CD4-positive, alpha-beta T cell treated with Interleukin-2 at 100 ng/mL for 4 hours (primary cell): ENCODE measurements at places on chromosomes 5 and 9.

- DNase-seq = no peak
Measured at GRCh38 chr9:37370968-37371563, 51.4 kb upstream of the GRHPR start.

DNA sequence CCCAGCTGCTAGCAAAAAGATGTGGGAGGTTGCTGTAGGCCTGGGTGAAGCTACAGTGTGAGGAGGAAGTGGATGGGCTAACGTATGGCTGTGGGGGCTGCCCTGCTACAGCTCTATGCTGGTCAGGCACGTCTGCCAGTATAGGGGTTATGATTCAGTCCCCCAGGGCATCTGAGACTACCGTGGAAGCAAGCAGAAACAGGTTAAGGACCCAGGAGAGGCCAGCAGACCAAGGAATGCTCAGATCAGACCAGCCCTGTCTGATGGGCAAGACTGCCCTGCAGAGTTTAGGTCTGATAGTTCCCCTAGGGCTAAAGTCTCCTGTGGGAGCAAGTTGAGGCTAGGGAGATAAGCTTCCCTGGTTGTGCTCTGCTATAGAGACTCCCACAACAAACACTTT, 416.1 kb upstream of the CTNND2 start:
- DNase-seq = no peak

DNA sequence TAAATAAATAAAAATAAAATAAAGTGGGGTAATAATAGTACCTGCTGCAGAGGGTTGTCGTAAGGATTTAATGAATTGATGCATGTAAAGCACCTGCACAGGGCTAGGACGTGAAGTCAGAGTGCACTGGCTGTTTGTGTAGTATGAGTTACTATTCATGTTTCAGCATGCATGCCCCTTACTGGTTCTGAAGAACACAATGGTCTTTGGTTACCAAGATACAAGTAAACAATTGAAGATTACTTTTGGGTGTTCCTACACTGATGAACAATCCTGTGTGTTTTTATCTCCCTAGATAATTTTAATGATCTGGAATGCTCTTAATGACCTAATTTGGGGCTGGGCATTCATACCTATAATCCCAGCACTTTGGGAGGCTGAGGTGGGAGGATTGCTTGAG, 23.2 kb upstream of the PRRC2B start:
- no peak for DNase-seq

GRCh38 chr5:142671266-142671665, 14.6 kb downstream of the FGF1 start:
- no peak for DNase-seq

DNA sequence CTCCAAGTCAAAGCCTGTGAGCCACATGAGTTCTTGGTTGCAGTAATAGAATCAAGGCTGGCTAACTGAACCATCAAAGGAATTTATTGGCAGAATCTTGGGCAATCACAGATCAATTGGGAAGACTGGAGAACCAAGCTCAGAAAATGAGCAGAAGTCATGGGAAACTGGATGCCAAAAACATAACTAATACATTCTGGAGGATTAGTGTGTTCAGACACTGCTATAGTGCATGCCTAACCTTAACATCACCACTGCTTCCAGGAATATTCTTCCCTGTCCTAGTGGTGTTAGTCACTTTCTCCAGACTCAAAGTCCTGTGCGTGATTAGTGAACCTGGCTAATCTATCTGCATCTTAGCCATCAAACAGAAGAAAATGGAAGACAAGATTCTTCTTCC, 843.7 kb downstream of the EFNA5 start:
- DNase-seq = no peak

DNA sequence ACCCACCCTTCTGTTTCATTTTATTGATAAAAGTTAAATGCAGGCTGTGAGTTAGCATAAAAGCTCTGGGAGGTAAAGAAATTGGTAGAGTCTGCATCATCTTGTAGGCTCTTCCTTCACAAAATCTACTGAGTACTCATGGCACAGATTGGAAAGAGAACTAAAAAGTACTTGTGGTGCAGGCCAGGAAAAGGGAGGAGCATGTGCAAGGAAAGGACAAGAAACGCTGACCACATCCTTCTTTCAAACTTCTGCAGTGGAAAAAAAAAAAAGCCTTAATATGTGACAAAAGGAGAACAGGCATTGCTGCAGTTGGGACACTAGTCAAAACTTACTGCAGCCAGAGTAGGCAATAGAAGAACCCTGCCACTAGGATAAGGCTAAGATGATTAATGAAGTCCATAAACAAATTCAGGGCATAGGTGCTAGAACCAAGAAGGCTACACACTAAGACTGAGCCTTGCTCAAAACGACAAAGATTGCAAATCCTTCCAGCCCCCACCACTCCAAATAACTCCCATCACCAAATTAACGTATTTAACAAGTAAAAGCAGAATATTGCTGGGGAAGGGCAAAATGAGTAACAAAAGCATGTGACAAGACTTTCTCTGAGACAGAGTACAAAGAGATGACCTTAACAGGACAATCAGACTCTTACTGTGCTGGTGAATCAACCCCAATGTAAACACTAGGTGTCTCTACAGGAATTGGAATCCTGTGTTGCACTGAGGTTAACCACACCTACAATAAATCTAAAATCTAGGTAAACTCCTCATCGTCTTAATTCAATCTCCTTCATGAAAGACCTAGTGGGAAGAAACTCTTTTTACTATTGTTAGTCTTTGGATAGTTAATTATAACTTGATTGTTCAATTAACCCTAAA, 1024.8 kb downstream of the TLE1 start:
- no peak for DNase-seq
